ENCODE measurements at places on chromosomes 5 and 9.

DNA sequence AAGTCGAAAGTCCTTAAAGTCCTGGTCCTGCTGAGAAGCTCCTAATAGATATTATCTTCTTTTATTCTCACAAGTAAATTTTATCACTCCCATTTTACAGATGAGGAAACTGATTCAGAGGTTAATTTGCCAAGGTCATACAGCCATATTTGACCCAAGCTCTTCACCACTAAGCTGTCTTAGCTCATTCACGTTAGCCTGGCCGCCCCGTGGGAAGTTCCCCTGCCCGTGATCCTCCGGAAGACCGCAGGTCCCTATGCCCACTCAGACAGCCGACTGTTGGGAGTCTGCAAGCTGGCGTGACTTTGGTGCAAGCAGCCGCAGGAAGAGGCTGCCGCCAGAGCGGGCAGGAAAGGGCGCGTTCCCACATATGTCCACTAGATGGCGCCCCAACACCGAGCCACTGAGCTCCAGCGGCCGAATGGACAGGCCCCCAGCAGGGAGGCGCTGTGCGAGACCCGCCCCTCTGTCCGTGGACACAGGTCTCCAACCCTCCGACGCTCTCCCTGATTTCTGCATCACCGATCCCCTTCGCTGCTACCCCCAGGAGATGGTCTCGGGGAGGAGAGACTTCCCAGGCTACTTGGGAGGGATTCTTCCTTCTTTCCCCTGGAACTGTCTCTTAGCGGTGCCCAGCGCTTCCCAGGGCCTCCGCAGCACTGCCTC, 10.0 kb upstream of the ARAP3 start:
- peak; percentile 52 for DNase-seq

- no peak for DNase-seq
Observed at GRCh38 chr9:97567894-97568202, 65.3 kb downstream of the TSTD2 start.

DNA sequence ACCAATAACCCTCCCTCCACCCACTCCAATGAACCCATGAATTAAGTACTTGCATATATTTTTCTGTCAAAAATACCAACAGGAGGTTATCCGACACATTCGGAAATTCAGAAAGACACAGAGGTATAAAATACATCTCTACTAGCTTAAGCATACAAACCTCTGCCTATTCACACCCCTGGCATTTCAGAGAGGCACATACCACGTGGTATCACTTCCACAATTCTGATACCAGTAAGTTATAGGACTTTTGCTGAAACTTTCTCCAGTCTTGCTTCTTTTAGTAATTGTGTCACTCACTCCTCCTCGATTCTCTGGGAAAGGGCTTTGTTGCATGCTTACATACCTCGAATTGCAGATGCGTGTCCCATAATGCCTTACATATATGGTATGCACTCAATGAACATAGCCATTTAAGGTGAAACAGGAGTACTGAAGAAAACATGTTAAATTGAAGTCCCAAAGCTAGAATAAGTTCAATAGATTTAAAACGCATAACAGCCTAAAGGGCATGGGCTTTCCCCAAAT, 58.1 kb downstream of the TLE1 start:
- no peak for DNase-seq

DNA sequence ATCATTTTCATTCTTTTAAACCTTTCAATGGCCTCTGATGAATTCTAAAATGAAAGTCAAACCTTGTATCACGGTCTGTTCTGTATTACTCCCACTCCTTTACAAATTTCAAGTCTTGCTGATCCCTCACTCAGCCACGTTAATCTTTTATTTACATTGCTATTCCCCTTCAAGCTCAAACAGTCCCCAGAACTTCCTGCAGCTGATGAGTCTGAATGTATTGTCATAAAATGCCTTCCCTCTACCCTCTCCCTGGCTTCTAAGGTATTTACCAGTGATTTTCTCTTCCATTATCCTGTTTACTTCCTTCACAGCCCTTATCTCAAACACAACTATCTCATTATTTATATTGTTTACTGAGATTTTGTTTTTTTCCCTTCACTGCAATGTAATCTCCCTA, 562.3 kb upstream of the C9orf72 start:
- no peak for DNase-seq

DNA sequence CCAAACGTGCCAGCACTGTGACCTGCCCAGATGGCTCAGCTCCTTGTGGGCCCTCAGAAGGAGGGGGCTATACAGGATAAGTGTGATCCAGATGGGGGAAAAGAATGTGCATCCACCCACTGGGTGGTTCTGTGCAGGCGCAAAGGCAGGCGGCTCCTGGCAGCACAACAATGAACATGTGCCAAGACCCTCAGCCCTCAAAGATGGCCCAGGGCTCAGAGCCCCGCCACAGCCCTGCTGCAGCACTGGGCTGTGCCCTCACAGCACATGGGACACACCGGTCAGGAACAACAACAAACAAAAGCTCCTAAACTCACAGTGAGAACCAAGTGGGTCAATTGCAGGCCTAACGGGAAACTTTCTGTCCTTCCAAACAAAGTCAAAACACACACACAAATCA, 4.7 kb downstream of the SEMA4D start:
- DNase-seq = no peak

DNA sequence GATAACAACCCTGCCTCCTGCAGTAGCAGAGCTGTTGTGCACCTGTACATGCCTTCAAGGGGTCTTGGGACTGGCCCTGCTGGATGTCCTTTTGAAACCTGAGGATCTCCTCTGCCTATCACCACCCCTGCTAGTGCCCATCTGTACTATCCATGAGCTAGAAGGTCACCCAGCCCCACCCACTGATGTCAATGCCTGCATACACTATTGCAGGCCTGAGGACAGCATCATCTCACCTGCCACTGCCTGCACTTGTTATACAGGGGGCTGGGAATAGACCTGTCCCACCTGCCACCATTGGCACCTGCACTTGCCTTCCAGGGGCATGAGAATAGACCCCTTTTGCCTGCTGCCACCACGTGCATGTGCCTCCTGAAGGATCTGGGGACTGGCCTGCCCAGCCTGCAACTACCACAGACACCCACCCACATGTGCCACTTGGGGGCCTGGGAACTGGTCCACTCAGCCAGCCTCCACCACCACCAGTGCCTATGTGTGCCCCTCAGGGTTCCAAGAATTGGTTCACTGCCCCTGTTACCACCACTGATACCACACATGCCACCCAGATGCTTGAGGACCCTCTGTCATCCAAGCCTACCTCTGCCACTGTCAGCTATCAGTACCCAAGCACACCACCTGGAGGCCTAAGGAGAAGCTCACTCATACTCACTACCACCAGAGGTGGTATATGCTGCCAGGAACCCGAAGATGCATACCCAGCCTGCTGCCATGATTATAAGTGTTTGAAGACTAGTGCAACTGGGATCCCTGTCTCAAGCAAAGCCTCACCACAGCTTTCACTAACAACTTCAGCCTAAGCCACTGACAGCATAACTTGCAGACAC, 159.7 kb downstream of the SGCD start:
- DNase-seq = no peak

DNA sequence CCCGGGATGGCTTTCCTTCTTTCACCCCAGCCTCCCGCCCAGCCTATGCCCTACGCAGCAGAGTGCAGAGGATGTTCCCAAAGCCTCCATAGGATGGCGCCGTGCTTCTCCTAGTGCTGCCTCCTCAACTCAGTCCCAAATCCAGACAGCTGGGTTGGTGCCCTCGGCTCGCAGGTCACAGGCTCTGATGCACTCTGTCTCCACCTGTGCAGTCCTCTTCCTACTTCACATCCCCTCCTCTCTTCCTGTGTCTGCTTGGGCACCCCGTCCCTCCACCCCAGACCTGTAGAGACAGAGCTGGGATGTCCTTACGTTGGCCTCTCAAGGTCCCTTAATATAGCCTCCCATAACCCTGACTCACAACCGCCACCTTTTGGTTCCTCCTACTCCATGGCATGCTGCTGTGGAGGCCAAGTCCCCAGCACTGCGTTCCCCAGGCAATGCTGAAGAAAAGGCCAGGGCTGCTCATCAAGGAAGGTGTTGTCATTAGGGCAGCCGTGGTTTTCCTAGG, 314.4 kb downstream of the GADD45G start:
- peak; percentile 32 for DNase-seq

GRCh38 chr9:99107421-99107820, 2.5 kb downstream of the TGFBR1 start:
- no peak for DNase-seq

- no peak for DNase-seq
Observed at GRCh38 chr9:20562051-20562450, 60.2 kb downstream of the MLLT3 start.

DNA sequence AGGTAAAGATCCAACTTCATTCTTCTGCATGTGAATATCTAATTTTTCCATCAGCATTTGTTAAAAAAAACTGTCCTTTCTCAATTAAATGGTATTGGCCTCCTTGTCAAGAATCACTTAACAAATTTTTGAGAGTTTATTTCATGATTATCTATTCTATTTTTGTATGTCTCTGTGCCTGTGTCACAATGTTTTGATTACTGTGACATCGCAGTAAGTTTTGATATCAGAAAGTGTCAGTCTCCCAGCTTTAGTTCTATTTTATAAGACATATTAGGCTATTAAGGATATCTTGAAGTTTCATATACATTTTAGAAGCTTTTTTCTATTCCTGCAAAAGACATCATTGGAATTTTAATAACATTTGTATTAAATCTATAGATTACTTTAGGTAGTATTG, 33.6 kb downstream of the GABRA6 start:
- no peak for DNase-seq

DNA sequence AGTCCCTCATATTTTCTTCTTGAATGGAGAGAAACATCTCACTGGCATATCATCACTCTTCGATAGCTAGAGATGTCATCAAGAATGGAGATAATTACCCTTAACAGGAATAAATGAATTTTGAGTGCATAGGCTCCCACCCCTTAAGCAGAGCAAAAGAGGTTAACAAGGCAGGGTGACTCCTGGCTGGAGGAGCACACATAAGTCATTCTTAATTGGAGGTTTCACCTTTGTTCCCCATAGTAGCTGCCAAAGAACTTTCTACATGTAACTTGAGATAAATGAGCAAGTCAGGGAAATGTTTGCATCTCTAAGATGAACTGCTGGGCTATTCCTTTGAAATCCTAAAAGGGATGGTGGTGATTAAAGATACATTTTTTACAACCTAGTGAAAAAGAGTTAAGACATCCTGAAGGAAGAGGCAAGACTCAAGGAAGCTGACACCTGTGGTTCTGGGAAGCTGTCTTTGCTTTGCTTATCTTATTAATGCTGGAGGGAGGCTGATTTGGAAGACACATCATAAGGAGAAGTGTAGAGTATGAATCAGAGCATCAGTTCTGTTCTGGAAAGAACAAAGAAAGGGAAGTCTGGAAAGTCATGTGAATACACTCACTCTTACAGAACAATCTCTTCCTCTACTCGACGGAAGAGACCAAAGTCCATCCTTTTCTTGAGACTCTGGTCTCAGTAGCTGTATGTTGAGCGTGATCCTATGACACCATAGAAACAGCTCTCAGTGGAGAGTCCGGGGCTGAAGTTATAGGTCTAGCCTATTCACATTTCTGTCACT, 326.3 kb downstream of the OSTF1 start:
- DNase-seq = no peak

GRCh38 chr5:79612667-79613198, 492 bp downstream of the TENT2 start:
- no peak for DNase-seq

DNA sequence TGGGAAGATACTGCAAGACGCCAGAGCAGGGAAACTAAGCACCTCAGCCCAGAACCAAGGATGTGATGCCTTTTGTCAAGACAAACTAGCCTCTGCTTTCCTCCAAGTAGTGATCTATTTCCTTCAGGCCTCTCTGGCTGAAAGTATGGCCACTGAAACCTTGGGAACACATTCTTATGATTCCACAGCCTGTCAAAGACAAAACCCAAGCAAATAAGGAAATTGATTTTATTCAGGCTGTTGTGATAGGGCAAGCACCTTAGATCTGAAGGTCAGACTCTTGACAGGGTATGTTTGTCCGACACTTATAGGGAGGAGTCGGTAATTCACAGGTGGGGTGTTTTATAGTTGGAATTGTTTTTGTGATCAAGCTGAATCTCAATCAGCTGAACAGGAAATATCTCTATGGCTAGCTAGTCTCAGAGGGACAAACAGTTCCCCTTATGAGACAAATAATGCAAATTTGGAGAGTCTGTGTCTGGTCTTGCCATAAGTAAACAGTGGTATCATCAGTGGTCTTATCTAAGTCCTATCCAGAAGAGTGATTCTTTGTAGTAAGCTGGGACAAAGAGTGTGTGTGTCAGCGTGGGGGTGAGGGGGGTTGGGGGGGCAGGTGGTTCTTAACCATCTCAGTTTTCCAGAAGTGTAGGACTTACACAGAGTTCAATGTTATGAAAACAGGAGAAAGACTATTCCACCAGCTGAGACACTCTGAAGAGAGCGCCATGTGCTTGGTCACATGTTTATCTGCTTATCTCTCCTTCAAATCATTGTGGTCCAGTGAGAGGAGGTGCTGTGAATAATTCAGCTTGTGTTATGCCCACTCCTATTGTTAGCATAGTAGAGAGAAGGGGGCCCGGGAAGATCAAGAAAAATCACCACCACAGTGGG, 6.7 kb upstream of the ZCCHC10 start:
- DNase-seq = no peak

DNA sequence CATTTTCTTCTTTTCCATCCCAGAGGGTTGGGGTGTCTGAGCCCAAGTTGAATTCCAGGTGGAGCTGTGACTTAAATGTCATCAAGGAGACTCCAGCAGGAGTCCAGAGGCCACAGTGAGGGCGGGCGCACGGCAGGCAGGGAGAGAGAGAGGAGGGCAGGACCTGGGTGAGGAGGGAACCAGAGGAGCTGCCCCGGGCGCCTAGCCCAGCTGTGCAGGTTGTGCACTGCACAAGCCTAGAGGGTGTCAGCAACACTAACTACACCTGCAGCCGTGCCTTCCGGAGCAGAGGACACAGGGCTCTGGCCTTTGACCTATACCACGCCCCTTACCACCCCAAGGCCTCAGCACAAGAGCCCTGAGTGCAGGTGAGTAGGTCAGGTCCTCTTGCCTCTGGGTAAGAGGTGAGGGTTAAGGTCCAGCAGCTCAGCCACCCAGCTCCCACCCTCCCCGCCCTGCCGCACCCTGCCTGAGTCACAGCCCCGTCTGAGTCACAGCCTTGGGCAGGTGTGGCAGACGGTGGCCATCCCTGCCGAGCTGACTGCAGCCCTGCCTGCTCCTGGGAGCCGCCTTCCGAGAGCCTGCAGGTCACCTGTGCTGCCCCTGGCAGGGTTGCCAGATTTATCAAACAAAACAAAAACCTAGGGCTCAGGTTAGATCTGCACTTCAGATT, 6.4 kb upstream of the AGPAT2 start:
- DNase-seq = no peak

- no peak for DNase-seq
Observed at GRCh38 chr5:171269717-171270116, 39.3 kb upstream of the TLX3 start.

- DNase-seq = no peak
Observed at GRCh38 chr5:44542470-44542869, 153.2 kb upstream of the FGF10 start.
